ENCODE measurements at places on chromosomes 2 and 18.

DNA sequence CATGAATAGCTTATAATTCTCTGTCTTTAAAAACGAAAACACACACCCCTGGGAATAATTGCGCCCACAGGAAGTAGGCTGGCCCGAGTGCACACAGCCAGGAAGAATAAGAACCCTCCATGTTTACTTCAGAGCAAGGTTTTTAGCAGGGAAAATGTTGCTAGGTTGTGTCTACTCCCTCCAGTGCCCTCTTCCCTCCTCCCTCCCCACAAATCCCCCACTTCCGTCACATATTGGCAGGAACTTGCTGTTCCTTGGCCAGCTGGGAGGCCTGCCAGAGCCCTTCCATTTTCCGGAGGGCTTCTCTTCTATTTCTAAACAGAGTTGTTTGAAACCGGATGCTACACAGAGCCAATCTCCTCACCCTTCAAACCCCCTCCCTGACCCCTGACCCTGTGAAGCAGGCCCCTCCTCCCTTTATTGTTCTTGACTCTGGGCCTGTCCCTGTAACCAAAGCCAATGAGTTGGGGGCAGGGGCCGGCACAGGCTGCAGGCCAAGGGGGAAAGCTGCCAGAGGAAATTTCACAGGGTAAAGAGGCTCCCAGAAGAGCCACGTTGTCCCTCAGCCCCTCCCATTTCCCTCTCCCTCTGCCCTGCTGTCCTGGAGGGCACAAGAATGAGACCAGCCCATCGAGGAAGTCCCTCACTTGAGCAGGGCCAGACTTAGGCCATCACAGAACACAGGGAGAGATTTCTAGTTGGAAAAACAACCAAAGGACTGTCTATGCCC is 49.8 kb upstream of the LGALSL start:
- DNase-seq = no peak

DNA sequence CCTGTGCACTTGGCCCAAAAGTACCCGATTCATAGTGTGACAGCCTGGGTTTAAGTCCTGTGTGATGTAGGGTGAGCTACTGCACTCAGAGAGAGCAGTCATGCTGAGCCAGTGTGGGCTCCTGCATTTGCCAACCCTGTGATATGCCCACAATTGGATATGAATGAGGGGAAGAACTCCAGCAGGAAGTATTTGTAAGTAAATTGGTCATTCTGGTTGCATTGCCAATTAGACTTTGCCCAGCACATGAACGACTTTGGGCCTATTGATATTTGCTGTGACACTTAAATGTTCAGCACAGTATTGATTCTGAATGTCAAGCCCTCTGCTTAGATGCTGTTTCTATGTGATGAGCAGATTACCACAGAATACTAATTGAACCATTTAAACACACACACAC is 570.9 kb downstream of the PIK3C3 start:
- no peak for DNase-seq

DNA sequence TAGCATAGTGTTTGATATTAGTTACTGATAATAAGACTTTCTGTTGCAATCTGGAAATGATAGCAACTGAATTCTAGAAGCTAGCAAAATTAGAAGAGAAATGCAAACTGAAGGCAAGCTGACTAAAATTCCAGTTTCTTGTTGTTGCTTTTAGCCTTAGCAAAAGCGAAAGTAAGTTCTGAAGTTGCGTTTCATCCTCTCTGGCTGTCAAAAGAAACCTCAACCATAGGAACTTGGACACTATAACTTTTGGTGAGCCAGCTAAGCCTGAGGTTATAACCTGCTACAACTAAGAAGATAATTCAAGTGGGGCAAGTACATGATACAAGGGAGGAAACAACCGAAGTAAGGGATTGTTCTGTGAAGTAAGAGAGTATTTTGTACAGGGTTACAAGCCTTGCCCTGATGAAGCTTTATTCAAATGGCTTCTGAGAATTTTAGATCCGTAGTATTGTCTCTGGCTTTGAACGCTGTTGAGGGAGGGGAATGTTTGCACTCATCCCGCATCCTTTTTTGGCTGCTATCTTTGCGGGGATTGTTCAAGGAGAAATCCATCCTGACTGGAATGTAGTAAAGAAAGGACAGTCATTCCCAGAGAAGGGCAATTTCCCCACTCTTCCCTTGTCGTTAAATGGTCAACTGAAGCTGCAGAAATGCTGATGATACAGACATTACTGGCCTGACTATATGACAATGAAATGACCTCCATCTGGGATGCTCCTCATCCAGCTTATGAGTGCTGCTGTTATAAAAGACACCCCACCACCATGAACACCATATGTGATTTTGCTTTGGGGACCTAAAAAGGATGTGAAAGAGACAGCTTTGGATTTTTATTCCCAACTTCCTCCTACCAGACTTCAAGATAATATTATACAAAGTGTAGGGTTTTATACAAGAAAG is 7.0 kb upstream of the TMX3 start:
- DNase-seq = no peak

- peak; percentile 31 for DNase-seq
Observed at GRCh38 chr2:197211881-197212342, 98.7 kb downstream of the ANKRD44 start.

GRCh38 chr2:136069773-136070172 is 48.2 kb downstream of the CXCR4 start:
- no peak for DNase-seq

GRCh38 chr2:58553937-58554336 is 312.8 kb upstream of the FANCL start:
- no peak for DNase-seq

DNA sequence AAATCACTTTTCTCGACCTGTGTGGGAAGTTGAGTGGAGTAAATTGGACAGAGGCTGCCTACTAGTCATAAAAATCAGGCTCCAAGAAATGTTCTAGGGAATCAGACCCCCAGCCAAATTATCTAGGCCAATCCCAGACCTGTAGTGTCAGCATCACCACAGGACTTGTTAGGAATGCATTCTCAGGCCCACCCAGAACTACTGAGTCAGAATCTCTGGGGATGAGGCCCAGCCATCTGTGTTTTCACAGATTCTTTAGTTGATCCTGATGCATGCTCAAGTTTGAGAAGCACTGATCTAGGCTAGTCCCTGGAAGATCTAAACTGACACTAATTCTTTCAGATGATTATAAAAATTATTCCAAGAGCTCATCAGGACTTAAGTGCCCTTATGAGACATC is 434.0 kb upstream of the MEIS1 start:
- no peak for DNase-seq

- no peak for DNase-seq
Observed at GRCh38 chr2:1246239-1246638, 167.0 kb upstream of the TPO start.

DNA sequence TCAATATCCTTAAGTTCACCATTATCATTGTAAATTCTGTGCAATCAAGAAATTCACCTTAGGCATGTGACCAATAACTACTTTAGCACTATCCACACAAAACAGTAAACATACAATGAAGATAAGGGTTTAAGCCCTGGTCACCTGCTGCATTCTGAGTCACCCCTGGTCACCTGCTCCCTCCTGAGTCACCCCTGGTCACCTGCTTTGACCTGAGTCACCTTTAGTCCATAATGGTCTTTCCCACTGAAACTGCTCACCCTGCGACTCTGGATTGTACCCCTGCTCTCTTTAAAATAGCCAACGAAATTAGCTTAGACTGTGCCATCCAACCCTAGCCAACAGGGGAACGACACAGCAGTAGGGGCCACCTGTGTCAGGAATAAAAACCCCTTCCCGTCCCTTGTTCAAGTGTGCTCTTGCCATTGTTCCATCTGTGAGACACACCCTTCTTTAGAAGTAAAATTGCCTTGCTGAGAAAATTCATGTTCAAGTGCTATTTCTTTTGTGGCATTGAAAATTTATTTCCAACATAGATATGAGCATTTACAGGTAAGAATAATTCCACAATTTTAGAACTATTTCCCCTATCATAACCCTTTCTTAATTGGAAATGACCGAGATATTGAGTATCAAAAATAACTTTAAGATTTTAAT is 902.8 kb downstream of the DSC3 start:
- DNase-seq = no peak

GRCh38 chr2:100818606-100819369 is 1.2 kb upstream of the NPAS2 start:
- DNase-seq = peak; percentile 31

DNA sequence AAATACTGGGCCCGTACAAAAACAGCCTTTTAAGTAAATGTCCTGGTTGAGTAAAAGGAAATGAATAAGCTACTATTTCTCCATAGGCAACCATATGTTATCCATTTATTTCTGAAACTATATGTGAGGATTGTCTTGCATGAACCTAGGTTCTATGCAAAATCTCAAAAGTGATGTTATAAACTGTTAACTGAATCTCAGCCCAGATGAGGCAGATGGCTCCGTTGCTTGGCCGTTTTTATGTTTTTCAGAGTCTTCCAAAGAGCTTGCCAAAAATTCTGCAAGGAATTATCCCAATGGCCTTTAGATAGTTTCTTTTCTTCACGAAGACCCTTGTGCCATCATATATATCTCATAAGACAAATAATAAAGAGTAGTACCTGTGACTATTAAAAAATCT is 1669.5 kb upstream of the DDX18 start:
- no peak for DNase-seq

GRCh38 chr2:86703704-86704361 is 16.3 kb upstream of the RMND5A start:
- DNase-seq = no peak

- DNase-seq = no peak
Observed at GRCh38 chr18:62209046-62209445, 22.0 kb downstream of the RELCH start.

DNA sequence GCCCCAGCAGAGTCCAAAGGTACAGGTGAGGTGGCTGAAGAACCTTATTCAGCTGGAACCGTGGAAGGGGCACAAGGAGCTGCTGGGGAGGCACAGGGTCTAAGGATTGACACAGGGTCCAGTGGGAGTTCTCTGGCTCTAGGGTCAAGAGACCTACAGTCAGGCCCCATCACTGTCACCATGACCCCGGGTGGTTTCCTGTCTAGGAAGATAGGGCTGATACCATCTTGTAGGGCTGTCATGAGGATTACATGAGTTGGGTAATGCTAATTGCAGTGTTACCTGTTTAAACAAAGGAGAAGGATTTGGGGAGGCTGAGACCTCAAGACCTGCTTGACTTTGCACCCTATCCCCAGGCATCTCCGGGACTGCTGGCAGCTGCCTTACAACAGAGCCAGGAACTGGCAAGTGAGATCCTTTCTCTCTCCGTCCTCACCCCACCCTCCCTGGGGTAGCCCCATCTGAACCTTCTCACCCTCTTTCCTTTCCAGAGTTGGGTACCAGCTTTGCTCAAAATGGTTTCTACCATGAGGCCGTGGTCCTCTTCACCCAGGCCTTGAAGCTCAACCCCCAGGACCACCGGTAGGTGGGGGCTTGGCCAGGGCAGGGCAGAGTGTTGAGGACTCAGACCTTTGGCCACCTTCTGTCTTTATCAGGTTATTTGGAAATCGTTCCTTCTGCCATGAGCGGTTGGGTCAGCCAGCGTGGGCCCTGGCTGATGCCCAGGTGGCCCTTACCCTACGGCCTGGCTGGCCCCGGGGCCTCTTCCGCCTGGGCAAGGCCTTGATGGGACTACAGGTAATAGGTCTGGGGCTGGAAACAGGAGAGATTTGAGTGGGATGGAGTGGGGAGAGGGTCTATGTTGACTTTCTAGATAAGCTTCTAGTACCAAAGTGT is 7.5 kb downstream of the LBX2 start:
- no peak for DNase-seq

- DNase-seq = no peak
Observed at GRCh38 chr2:46025676-46026075, 271.5 kb upstream of the EPAS1 start.

DNA sequence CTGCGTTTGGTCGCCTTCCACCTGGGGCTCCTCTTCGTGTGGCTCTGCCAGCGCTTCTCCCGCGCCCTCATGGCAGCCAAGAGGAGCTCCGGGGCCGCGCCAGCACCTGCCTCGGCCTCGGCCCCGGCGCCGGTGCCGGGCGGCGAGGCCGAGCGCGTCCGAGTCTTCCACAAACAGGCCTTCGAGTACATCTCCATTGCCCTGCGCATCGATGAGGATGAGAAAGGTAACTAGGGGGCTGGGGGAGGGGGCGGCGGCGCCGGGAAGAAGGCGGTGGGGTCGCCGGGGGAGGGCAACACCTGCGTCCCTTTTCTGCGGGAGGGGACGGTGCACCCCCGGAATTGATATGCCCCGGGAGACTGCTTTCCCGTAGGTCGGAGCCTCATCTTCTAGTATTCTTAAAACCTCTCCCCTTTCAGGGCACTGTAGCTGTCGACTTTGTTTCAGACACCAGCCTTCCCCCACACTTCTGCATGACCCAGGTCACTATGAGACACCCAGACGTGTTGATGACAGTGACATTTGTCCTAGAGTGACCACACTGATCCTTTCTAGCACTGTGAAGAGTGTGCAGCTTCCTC is 755 bp downstream of the SPAST start:
- DNase-seq = no peak

DNA sequence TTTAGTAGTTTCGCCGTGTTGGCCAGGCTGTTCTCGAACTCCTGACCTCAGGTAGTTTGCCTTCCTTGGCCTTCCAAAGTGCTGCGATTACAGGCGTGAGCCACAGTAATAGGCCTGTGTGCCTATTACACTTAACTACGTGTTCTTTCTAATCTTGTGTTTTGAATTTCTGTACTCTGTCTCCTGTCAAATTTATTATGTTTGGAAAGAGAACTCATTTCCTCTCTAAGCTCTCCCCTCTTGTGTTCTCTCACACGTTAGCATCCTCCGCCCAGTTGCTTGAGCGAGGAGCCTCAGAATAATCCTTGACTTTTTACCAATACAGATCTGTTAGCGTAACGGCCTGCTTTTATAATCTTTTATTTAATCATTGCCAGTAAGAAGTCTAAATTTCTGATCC is 3.7 kb downstream of the ATG16L1 start:
- no peak for DNase-seq

DNA sequence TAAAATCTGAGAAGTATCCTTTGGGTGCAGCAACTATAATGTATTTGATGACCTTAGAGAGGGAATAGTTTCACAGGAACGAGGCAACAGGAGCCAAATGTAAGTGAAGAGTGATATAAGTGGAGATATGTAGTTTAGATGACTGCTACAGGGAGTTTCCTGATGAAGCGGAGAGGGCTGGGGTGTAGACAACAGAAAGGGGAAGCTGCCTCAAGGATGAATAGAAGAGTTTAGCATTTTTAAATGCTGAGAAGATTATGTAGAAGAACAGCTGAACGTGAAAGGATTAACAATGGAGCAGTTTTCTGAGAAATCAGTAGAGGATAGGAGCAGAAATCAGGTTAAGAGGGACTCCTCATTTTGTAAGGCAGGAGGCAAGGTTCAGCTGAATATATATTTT is 133.3 kb downstream of the LCLAT1 start:
- DNase-seq = no peak

- DNase-seq = no peak
Observed at GRCh38 chr2:88561646-88562388, 65.4 kb downstream of the EIF2AK3 start.

DNA sequence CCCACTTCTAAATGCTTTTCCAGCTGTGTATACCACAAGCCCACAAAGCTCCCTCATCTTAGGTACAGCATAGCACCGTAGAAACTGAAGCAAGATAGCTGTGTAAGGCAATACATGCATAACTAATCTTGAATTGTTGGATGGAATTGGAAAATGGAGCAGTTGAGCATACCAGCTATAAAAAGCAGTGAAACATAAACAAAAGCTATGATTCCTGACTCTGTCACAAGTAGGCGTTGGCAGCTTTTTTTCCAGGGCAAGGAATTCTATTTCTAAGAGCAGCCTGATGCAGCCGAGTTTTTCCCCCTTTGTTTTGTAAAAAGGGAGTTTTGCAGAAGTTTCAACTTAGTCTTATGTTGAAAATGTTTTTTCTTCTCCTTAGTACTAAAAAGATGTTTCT is 32.4 kb downstream of the MOGAT1 start:
- DNase-seq = no peak

GRCh38 chr2:73202156-73203054 is at the start of gene NOTO:
Gene NOTO, plus strand, starts transcription at chr2:73202574. Its CDS starts 93 bp downstream, at chr2:73202667.
- DNase-seq = peak; percentile 19

- no peak for DNase-seq
Observed at GRCh38 chr2:238504181-238504931, 77.6 kb downstream of the ASB1 start.
